ENCODE measurements at places on chromosomes 4 and X.

GRCh38 chr4:142238589-142238988, 602.2 kb downstream of the IL15 start:
- DNase-seq = peak; percentile 37

- no peak for DNase-seq
These were observed 17.2 kb downstream of the ATRX start for GRCh38 chrX:77768787-77769186.

DNA sequence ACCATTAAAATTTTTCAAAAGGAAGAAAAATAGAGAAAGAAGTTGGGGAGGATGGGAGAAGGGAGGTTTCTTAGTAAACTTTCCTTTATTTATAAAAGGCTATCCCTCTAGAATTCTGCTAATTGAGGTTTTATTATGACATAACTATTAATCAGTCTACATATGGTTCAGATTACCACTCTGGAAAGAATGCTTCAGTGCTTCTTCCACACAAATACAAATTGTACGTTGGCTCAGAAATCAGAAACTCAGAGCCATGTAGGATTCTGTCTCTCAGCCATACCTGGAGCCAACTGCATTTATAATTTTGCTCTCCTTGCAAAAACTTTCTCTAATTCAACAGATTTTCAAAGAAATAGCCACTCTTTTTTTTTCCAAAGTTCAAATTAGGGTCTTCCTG, 37.1 kb downstream of the SRPX start:
- DNase-seq = peak; percentile 18

DNA sequence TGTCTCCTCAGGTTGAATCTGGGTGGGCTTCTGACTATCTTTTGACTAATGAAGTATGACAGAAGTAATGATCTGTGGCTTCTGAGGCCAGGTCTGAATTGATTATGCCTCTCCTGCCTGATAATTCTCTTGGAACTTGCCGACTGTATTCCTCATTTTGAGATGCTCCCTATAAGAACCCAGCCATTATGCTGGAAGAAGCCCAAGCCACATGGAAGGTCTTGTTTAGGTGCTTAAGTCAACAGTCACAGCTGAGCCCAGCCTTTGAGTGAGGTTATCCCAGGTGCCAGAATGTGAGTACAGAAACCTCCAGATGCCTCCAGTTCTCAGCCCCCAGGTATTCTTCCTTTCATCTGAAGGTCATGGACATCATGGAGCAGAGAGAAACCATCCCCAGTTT, 456.6 kb downstream of the IL15 start:
- DNase-seq = no peak

- DNase-seq = no peak
These were observed 35.6 kb upstream of the DCAF8L1 start for GRCh38 chrX:28016823-28017222.

DNA sequence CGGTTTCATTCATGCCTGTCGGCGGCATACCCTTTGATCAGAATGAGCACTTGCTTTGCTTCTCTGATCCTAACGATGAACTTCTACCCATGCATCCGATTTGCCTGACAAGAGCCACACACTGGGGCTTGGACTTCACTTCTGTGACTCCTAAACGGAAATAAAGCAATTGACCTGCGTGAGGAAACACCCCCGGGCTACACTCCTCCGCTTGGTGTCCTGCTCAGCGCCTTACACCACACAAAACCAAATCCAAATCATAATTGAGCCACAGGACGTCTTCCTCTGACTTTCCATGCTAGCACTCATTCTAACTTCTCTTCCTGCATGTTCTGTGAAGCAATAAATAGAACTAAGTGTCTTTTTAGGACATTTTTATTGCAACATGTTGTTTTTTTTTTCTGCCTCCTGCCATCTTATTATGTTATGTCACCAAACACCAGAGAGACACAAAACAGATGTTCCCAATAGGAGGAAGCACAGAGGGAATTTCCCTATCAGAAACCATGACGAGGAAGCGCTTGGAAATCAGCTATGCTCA, 110.8 kb upstream of the FAM9B start:
- DNase-seq = no peak
